Fibroblast of skin of scalp (primary cell): ENCODE measurements at places on chromosomes 4 and X.
A peak's percentile ranks its signal among the peaks of the same experiment; 100 is the strongest.

DNA sequence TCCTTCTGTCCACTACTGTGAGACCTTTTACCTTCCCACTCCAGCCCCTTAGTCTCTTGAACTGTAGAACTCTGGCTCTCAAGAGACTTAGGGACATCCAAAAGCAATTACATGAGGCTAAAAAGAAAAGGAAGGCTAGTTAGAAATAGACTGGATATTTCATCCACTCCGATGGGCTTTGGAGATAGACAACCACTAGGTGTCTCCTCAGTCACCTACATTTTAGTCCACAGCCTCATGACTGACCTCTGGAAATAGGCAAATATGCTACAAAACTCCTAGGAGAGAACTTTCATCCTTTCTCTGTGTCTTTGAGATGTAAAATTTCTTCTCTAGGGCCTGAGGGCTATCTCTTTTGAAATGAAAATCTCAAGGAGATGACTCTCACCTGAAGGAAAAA, 45.1 kb upstream of the LAMP2 start:
- peak; percentile 23 for DNase-seq

- no peak for DNase-seq
Observed at GRCh38 chr4:5503336-5503936, 204.9 kb downstream of the EVC2 start.

GRCh38 chrX:27917713-27918500, 63.3 kb downstream of the DCAF8L1 start:
- DNase-seq = no peak

- no peak for DNase-seq
Observed at GRCh38 chr4:2194496-2194895, 47.4 kb downstream of the HAUS3 start.

DNA sequence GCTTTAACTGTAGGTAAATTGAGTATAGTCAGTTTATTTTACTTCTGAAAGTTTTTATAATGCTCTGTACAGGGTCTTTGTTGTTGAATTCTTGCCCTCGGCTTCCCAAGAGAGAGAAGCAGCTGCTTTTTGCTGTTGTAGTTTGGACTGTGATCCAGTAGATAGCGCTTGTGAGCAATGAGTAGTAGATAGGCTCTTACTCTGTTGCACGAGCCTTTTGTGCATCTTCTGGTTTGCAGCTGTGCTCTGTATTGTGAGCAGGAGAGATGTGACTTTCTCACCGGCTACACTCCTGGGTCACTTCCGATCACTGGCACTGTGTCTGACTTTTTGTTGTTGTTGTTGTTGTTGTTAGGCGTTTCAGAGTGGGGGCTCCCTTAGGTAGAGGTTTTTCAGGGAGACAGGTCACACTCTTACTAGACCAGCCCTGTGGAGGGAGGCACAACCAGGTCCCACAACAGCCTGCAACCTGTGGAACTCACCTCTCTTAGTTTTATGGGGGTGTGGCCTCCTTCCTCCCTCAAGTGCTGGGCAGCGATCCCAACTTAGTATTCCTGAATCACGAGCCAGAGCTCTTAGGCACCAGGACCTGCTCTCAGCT, 822.1 kb upstream of the GALNTL6 start:
- DNase-seq = peak; percentile 36

DNA sequence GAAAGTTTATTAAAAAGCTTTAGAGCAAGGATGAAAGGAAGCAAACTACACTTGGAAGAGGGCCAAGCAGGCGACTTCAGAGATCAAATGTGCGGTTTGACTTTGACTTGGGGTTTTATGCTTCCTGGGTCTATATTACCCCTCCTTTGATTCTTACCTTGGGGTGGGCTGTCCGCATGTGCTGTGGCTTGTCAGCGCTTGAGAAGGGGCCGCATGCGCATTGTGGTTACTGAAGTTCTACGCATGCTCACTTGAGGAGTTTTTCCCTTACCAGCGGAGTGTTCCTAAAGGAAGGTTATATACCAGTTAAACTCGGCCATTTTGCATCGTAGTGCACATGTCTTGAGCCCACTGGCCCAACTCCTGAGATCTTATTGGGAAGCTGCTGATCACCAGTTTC, 9.9 kb downstream of the ZNF157 start:
- DNase-seq = peak; percentile 55

DNA sequence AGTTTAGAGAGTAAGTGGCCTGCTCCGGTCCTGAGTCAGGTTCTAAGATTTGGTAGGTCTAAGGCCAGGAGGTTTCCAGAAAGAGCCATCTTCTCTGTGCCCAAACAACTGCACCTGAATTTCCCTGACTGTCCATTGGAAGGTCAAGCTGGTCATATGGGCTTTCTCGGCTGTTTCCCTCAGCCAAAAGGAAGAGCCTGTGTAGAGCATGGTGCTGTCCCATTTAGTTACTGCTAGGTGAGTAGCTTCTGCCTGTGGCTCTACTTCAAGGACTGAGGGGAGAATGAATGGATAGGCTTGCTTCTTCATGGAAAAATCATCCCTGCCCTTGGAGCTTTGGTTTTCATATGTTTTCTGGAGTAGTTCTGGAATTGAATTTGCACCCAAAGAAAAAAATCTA, 33.7 kb downstream of the NHSL2 start:
- no peak for DNase-seq

GRCh38 chr4:136935305-136935704, 597.0 kb downstream of the PCDH18 start:
- no peak for DNase-seq

DNA sequence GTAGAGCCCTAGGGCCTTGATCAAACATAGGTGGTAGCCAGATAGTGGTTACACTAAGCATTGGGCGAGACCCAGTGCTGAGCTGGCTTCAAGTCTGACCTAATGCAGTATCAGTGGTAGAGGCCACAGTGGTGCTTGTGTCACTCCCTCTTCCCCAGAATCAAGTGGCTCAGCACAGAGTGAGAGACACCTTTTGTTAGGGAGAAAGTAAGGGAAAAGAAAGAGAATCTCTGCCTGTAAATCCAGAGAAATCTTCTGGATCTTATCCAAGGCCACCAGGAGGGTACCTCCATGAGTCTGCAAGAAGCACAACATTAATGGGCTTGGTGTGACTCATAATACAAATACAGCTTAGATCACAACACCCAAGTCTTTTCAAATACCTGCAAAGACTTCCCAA, 117.7 kb upstream of the SLC6A14 start:
- no peak for DNase-seq

DNA sequence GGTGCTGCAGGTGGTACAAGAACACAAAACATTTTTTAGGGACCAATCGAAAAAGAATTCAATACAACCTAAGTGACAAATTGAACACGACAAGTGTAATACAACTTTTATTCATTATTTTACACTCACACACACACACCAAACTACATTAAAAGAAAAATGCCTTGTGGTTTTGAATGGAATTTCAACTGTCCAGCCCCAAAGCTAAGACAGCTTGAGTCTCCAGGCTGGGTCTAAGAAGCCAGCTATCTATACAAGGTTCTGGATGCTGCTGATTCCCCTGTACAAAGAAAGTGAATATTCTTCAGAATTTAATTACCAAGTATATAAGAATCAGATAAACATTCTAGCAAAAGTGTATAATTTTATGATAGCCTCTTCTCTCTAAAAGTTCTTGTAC, 118.2 kb downstream of the PPP3CA start:
- peak; percentile 80 for DNase-seq

DNA sequence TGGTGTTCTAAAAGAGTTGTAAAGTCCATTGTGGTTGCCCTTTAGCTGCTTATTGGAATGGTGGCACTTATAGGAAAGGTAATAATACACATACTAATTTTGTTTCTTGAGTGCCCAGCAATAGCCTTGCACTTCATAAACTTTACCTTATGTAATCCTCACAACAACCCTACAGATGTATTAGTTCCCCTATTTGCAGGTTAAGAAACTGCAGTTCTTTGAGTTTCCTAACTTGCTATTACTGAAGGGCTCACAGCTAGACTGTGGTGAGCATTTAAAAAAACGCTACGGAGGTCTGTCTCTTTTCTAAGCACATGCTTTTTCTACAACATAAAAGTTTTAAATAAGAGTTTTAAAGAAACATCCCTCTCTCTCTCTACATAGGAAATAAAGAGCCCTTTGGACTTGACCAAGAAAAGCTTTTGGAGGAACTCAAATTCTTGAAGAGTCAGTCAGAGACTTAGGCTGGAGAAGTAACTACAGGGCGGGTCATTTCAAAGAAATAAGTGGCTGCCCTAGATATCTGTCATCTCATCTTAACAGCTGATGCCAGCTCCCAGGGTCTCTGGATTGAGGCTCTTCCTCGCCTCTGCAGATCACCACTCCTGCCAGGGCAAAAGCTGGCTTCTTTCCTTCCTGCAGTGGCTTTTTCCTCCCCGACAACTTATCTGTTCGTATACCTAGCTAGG, 42.0 kb upstream of the FBXW7 start:
- DNase-seq = no peak
